Activated CD8-positive, alpha-beta memory T cell treated with anti-CD3 and anti-CD28 coated beads for 1 hour (primary cell): ENCODE measurements at places on chromosomes 4 and X.

DNA sequence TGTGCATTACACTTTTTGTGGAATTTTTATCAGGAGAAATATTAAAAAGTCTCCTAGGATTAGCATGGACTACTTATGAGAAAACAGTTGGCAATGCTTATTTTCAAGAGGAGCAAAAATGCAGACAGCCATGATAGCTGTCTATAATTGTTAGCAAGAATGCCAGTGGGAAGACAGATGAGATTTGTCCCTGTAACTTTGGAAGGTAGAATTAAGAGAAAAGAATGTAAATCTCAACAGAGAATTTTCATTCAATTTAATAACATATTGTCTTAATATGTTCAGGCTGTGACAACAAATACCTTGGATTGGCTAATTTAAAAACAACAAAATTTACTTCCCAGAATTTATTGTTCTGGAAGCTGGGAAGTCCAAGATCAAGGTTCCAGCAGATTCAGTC lies 349.2 kb downstream of the IQCM start:
- no peak for DNase-seq

- no peak for DNase-seq
Observed at GRCh38 chr4:16573739-16574138, 324.7 kb downstream of the LDB2 start.

DNA sequence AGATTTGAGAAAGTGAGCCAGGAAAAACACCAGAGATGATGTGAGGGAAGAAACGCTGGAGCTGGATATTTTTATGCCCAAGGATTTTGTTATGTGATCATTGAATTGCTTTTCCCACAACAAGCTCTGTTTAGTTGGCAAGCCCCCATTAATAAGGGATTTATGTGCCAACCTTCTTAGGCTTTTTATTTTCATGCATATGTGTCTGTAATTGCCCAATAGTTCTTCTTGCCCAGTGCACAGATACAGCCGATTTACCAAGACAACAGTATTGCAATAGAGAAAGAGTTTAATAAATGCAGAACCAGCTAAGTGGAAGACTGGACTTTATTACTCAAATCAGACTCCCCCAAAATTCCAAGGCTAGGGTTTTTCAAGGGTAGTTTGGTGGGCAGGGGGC lies 57.7 kb downstream of the TRIM2 start:
- no peak for DNase-seq

DNA sequence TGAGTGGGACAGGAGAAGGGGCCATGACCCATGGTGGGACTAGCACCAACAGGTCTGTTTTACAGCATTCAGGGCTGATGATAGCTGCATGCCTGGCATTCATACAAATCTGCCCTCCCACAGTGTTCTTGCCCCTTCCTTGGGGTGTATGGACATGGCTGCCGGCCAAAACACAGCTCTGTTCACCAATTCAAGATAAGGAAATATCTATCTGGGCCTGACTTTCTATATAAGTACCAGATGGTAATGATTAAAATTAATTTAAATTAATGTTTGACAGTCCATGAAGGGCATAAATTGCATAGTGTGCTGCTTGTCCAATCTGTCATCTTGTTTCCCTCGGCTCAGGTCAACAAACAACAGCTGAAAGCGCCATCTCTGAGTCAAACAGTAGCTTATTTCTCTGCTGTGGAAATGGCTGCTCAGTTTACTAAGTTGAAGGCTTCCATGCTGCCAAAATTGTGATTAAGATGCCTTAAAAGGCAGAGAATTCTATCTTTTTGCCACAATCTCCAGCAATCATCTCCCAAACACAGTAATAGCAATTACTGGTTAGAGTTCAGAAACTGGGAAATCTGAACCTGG lies 67.0 kb upstream of the TSPAN7 start:
- DNase-seq: no peak

DNA sequence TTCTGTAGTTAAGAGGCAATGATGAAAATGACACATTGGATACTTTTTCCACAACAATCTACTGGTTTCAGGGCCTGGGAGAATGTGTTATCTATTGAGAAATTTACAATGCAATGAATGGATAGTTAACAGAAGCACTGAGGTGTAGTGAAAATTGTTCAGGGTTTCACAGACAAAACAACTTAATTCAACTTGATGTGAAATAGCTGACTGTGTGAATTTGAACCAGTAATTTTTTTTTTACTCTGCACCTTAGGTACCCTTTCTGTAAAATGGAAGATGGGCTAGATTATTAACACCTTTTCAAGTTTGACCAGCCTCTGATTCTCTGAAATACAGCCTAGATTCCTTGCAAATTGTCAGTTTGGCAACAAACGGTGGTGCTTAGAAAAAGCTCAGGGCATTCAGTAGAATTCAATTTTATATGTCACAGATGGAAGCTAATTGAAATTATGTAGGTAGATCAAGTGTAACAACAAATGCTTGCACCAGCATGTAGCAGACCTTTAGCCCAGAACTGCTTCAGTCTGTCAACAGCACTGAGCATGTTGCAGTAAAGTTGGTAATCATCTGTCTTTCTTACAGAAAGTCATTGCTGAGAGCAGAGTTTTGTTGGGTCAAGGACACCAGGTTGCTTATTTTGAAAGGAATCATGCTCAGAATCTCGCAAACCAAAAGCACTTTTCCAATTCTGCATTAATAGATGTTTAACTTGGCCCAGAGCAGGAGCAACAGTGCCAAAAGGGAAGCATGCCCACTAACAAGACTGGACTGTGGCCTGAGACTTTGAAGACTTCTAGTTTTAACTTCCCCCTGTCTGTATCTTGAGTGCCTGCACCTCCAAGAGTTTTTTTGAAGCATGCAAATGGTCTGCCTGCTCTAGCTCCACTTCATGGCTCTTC lies 526.6 kb downstream of the PACRGL start:
- no peak for DNase-seq

DNA sequence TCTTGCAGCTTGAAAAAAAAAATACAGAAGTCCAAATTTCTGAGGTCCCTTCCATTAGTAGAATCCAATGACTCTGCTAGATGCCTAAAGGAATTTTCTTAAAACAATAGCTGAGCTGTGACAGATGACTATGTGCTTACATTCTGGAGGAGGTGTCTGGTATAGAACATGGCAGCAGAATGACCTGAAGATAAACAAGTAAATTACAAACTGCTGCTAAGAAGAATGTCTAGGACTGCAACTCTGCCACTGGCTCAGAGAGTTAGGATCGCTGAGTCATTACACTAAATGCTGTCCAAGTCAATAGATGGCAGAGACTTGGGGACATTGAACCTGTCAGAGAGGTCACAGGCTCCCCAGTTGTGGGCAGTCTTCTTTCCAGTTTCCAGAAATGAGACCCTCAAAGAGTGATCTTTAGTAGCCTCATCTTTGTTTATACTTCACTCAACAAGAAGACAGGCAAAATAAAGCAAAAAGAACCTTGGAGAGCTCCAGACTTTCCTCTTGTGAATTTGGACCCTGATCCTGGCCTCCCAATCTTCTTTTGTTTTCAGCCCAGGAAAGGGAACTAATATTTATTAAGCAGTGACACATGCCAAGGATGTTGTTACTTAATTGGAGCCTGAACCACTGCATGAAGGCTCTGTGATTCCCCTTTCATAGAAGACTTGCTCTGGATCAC lies 56.4 kb upstream of the SCML1 start:
- no peak for DNase-seq

- no peak for DNase-seq
Observed at GRCh38 chr4:145735347-145735675, 55.4 kb downstream of the C4orf51 start.

DNA sequence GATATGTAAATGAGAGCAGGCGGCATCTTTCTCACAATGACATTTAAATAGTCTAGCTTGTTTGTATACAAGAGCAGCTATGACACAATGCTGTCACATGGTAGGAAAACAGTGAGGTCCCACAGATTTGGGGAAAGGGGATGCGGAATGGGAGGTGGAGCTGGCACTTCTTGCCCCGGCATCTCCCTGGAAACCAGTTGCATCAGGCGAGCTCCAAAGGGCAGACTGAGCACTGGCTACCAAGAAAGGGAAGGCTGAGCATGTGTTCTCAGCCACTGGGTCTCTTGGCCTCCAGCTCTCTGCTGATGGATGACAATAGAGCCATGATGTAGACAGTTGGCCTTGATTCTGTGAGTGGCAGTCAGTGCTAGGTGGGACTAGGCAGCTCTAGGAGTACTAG lies 109.0 kb downstream of the UCHL1 start:
- no peak for DNase-seq

DNA sequence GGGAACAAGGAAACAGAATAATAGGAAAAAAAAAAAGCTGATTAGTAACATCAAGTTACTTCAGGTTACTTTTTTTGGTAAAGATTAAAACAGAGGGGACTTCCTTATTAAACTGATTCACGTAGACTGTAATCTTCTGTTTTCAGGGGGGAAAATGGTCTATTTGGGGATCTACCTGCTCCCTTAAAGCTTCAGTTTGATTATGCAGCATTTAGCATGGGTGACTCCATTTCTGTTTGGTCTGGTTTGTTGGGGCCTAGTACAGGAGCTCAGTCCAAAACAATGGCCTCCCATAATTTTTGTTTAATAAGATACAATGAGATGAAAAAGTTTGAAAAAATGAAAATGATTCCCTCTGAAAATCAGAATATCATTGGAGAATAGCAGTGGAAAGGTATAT lies 34.6 kb downstream of the TEC start:
- DNase-seq: no peak

DNA sequence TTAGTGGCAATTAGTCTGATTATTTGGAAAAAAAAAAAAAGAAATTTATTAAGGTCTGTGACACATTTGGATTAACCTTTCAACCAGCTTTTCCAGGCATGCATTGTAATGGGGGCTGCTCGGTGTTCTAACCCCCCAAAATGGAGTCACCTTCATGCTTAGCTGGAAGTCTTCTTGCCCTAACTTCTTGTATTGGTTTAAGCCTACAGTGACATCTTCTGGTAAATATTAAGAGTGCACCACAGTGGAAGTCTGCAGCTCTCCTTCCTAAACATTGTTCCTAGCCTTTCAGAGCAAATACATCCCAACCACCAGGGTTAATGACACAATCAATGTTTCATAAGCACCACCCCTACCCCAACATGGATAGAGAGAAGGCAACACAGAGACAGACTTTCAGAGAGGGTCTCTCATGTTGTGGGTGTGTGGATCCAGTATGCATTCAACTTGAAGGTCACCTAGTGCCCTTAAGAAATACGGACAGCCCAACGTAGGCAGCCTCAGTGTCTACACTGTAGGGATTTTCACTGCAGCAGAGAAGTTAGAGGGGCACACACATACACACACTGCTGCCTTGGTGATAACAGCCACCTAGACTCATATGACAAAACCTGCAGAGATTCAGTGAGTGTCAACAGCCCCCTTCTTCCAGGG lies 142.9 kb upstream of the MBNL3 start:
- DNase-seq: no peak

DNA sequence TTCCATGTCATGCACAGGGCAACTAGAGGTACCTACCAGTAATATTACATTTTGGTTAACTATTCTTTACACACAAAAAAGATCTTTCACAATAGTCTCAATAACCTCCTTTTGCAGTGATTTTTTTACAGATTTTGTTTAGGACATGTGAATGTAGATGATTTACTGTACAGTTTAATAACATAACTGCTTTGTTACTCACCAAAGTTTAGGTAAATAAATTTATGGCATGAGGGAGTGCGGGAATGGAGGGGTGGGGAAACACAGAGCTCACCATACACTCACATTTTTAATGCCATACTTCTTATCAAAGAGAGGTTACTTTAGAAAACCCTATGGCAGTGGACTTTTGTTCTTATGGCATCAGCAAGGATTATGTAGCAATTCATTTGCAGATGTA lies 93.1 kb upstream of the TEX13A start:
- no peak for DNase-seq

DNA sequence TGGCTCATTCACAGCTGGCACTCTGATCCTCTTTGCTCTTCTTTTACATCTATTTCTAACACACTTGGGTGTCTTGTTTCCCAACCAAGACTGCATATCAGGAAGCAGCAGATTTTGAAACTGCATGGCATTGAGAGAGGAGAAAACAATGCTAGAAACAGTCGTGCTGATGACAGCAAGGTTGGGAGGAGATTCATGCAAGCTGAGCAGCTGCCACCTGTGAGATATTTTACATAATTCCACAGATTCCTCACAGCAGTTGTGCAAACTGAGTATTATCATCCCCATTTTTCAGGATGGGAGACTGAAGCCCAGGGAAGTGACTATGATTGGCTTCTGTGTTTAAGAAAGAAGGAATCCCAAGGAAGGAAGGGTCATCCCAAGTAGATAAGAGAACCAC lies 105.0 kb downstream of the SLC2A9 start:
- no peak for DNase-seq

DNA sequence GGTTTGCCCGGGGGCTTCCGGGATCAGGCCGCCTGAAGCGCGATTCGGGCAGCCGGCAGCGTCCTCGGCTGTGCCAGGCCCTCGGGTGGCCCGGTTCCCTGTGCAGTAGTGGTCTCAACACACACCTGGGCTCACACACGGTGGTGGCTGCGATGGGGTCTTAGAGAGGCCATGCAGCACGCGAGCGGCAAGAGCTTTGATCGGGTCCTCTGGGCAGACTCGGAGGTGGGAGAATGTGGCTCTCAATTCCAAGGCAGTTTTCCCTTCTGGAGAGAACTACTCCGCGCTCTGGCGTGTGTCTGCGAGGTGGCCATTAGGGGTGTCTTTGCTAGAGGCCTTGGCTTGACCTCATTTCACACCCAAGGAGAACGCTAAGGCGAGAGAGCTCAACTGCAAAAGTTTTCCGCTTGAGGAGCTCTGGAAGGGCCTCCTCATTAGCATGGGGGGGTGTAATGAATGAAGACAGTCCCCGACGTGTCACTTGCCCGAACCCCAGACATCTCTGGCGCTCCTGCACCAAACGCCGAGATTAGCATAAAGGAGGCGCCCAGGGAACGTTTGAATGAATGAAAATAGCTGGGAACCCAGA lies 771 bp upstream of the RBPJ start:
- no peak for DNase-seq

- no peak for DNase-seq
Observed at GRCh38 chrX:15072880-15073279, 197.0 kb downstream of the ASB9 start.

DNA sequence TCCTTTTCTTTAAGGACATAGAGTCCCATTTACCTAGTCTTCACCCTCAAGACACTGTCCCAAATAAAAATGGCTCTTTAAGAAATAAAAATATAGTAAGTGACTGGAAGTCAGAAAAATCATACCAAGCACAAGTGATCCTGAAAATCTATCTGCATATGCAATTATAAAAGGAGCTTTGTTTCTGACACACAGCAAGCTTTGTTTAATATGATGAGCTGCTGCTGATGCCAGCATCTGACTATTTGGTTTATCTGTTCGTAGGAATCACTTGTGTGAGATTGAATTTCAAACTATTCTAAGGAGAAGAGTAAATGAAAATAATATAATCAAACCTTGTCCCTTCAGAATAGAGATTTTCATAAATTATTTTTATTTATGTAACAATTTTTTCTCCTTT lies 332.4 kb downstream of the PCDH7 start:
- no peak for DNase-seq
